ENCODE measurements at places on chromosomes 4 and X.

- no peak for DNase-seq
These were observed 183.2 kb upstream of the TENT5D start for GRCh38 chrX:80237072-80237471.

DNA sequence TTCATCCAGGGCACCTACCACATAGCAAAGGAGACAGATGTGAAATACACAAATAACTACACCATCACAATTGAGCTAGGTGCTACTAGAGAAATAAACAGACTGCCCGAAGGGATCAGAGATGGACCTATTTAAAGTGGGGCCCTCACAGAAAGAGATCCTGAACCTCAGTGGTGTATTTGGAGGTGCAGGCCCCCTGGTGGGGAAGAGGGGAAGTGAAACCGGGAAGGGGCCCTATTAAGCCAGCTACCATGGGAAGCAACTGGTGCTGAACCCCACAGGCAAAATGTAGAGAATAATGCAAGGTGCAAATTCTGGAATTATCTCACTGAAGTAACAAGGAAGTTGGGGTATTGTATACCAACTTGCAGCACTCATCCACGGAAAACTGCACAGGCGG is 78.6 kb upstream of the FAM9A start:
- peak; percentile 2 for DNase-seq

- DNase-seq: no peak
These were observed 20.3 kb downstream of the RGS12 start for GRCh38 chr4:3313139-3313538.

DNA sequence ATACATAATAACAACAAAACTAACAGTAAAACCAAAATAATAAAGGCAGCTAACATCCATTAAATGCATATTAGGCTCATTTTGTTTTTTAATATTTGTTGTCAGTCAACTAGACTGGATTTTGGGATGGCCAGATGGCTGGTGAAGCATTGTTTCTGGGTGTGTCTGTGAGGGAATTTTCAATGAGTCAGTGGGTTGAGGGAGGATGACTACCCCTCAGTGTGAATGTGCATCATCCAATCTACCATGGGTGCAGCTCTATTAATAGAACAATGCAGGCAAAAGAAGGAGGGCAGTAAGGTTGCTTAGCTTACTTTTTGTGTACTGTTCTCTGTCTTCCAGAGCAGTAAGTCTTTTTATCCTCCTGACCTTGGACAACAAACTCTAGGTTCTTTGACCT is 484.2 kb upstream of the HS3ST1 start:
- DNase-seq: no peak

- DNase-seq: no peak
These were observed 258.2 kb downstream of the PPP1R2C start for GRCh38 chrX:42519666-42520231.

GRCh38 chr4:152676052-152676854 is 3.5 kb downstream of the TMEM154 start:
- no peak for DNase-seq

- no peak for DNase-seq
These were observed 270.8 kb downstream of the FSTL5 start for GRCh38 chr4:161892951-161893350.

GRCh38 chr4:11014199-11014598 is 329.6 kb upstream of the CLNK start:
- DNase-seq: no peak

GRCh38 chr4:100894339-100894870 is 376.6 kb upstream of the EMCN start:
- no peak for DNase-seq

All from inflammatory macrophage (primary cell).